ENCODE measurements at places on chromosomes 3 and 15.

- DNase-seq = no peak
Observed at GRCh38 chr3:179868715-179869114, 168.0 kb downstream of the PEX5L start.

DNA sequence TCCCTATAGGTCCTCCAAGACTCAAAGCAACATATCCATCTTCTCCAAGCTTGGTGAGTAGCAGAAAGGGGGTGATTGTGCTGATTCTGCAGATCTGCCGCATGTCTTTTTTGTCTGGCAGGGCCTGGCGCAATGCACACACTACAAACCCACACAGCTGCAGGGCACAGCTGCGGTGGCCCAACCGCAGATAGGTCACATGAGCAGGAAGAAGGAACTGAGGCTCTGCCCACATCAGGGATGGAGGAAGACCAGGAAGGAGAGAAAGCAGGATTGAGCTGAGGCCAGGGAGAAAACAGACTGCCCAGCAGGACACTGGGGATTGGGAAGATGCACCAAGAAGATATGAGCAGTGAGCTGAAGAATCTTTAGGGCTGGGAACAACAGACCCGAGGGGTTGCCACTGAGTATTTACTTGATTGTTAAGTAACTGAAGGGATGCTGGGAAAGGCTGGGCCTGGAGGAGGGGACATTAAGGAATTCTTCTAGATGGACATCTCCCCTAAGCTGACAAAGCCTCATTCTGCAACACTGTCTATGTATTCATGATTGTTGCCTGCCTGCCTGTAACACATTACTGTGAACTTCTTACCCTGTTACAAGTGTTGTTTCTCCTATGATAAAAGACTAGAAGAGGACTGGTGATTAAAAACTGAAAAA is 126.7 kb downstream of the MYLK start:
- DNase-seq = no peak

DNA sequence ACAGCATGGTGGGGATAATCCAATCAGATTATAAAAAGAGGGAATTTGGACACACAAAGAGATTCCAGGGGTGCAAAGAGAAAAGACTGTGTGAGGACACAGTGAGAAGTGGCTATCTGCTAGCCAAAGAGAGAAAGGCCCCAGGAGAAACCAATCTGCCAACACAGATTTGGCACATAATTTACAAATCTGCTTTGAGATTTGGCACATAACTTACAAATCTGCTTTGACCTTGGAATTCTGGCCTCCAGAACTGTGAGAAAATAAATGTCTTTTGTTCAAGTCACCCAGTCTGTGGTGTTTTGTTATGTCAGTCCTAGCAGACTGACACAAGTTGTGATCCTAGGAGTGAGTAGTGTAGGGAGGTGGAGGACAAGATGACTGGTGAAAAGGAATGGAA is 3.5 kb upstream of the TM4SF18 start:
- no peak for DNase-seq

DNA sequence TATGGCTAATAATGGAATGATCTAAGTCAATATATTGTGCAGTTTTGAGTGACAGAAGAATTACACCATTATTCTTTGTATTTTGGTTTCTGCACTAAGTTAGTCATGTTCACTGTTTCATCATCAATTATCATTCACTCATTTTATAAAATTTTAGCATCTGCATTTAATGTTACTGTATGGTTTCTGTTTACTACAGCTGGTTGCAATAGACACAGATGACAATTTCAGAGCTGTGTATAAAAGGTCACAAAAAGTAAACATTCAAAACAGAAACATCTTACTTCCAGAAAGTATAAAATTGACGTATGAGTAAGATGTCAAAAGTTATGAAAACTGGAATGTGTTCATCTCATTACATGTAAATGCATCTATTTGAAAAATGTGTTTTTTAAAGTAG is 111.1 kb upstream of the GBE1 start:
- no peak for DNase-seq

DNA sequence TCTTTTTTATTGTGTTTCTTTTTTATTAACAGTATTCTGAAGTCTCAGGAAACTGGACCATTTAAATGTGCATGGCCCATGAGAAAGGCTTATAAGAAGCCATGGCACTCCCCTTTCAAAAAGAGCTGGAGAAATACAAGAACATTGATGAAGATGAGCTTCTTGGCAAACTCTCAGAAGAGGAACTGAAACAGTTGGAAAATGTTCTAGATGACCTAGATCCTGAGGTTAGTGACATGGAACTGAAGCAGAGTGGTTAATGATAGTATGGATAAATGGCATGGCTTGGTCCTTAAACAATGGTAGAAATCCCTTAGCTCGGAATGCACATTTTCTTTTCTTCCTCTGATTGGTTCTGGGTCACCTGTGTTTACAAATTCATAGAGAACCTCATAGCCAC is 14.9 kb downstream of the TMOD2 start:
- DNase-seq = no peak

DNA sequence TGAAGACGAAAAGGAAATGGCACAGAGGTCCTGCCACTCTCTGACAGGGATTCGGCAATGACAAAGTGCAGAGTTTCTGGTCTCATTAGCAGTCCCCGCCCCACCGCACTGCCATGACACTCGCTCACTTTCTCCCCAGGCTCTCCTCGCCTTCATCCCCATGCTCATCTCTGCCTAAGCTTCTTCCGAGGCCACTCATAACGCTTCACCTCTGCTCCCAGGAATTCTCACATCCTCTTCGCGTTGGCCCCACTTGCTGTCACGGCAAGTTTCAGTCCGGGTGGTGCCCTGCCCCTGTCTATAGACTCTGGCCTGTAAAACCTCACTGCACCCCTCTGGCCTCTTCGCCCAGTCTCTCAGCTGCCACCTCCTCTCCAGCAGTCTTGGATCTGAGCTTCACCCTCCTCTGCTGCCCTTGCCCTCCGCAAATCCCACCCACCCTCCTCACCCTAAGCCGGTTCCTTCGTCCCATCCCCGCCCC is 654 bp downstream of the RUBCN start:
- DNase-seq = no peak

DNA sequence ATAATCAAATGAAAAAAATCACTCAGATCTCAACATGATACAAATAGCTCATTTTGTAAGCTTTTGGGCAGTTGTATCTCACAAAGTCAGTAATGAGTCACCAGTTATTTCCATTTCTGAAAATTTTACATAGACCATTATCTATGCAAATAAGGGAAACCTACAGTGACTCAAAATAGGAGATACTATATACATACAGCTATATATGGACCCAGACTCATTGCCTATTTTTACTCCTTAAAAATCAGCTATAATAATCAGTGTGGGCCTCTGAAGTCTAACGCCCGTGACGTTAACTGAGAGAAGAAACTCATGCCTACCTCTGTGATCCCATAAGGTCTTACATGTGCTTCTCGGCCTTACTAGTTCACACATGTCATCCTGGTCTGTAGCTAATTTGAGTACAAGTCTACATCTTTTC is 31.6 kb downstream of the LRIG1 start:
- DNase-seq = peak; percentile 39

GRCh38 chr3:190645932-190646460 is 132.1 kb downstream of the IL1RAP start:
- no peak for DNase-seq

DNA sequence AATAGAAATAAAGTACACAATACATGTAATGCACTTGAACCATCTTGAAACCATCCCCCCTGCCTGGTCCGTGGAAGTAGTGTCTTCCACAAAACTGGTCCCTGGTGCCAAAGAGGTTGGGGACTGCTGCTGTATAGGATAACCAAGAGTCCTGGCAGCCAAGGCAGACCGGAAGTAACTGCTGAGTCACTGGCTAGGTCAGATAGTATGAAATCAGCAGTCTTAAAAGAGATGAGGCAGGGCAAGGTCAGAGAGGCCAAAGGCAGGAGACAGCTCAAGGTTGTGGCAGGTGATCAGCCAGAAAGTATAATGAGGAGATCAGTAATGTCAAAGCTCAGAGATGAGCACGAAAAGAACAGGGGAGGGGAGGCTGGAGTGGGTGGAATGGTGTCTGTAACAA is 60.2 kb downstream of the MAP3K13 start:
- DNase-seq = peak; percentile 10

DNA sequence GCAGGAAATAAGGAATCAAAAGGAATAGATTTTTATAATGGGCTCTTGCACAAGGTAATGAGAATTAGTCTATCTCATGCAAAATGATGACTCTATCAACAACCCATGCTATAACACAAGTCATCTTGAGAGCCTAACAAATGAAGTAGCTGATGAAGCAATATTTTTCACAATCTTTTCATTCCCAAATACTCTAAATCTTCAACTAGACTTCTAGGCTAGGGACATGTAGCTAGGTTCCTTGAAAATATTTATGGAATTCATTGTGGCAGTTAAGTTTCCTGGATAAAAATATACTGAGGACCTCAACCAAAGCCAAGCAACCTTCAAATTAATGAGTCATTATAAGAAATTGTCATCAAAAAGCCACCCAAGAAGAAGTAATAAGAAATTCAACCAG is 55.4 kb downstream of the DCBLD2 start:
- DNase-seq = peak; percentile 47

- no peak for DNase-seq
Observed at GRCh38 chr3:24226397-24226796, 268.3 kb downstream of the THRB start.

GRCh38 chr15:33912326-33912725 is 56.0 kb upstream of the CHRM5 start:
- no peak for DNase-seq

- DNase-seq = no peak
Observed at GRCh38 chr15:41506796-41507341, 6.8 kb downstream of the LTK start.
